ENCODE measurements at places on chromosomes 16 and 17.
A peak's percentile ranks its signal among the peaks of the same experiment; 100 is the strongest.

- DNase-seq, result peak; percentile 96
Observed at GRCh38 chr16:27268376-27269299, at the start of gene NSMCE1. TSS of gene NSMCE1 (minus strand) at chr16:27268772. CDS start at chr16:27257570, 11,202 bp downstream.

DNA sequence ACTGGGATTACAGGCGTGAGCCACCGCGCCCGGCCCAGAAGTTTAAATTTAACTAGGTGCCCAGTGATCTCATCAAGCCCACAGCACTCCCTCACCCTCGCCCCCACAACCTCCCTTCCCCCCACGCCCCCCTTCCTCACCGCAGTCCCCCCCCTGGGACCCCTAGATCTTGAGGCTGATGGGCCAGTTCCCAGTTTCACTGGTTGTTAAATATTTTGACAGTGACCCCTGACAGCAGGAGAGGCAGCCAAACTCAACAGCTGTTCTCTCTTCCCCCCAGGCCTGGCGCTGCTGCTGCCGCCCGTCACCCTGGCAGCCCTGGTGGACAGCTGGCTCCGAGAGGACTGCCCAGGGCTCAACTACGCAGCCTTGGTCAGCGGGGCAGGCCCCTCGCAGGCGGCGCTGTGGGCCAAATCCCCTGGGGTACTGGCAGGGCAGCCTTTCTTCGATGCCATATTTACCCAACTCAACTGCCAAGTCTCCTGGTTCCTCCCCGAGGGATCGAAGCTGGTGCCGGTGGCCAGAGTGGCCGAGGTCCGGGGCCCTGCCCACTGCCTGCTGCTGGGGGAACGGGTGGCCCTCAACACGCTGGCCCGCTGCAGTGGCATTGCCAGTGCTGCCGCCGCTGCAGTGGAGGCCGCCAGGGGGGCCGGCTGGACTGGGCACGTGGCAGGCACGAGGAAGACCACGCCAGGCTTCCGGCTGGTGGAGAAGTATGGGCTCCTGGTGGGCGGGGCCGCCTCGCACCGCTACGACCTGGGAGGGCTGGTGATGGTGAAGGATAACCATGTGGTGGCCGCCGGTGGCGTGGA is 15.6 kb downstream of the QPRT start:
- peak; percentile 53 for DNase-seq

DNA sequence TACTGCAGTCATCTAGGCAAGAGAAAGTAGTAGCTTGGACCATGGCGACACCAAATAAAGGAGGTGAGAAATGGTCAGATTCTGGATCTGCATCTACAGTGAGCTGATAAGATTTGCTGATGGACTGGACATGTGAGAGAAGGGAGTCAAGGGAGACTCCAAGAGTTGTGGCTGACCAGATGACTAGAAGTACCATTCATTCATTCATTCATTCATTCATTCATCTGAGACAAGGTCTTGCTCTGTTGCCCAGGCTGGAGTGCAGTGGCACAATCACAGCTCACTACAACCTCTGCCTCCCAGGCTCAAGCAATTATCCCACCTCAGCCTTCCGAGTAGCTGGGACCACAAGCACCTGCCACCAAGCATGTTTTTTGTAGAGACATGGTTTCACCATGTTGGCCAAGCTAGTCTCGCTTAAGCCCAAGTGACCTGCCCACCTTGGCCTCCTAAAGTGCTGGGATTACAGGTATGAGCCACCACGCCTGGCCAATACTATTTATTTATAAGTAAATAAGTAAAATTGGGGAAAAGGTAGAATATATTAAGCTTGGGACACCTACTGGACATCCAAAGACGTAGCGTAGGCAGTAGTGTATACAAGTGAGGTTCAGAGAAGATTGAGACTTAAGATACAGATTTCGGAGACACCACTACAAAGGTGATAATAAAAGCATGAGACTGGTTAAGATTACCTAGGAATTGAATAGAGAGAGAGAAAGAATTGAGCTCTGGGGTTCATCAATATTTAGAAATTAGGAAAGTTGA is 15.7 kb upstream of the RNF43 start:
- no peak for DNase-seq

DNA sequence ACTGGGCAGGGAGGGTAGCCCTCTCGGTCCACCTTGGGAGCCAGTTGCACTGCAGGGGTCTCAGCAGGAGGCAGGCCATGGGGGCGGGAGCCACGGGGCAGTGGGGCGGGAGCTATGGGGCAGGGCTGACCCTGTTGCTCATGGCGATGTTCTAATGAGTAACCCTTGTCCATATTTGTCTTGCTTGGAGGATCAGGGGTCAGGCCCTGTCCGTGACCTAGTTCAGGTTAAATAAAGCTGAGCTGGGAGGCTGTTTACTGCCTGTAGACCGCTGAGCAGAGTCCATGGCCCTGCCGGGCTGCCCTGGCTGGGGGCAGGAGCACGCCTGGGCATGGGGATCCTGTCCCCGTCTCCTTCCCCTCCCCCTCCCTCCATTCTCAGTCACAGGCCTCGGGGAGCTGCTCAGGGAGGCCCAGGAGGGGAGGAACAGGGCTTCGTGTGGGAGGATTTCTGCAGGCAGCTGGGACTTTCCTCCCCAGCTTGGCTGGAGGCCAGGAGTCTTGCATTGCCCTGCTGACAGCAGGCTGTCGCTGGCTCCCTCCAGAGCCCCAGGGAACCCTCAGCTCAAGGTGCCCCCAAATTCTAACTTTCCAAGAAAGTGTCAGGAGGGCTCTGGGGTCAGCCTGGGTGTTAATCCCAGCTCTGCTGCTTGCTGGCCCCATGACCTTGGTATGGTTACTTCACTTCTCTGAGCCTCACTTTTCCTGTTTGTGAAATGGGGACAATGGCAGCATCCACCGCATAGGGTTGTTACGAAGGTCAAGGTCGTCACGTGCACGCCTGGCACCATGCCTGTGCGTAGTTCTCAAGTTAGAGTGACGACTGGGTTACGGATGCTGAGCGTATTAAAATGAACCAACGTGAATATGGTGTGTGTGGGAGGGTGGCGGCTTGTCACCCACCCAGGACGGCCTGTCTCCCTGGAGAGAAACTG is 6.1 kb upstream of the SERPINF2 start:
- peak; percentile 43 for DNase-seq

GRCh38 chr17:79654350-79654959 is 43.6 kb upstream of the RBFOX3 start:
- no peak for DNase-seq

- peak; percentile 33 for DNase-seq
Observed at GRCh38 chr17:79970576-79971068, 65.0 kb downstream of the TBC1D16 start.

GRCh38 chr17:9271989-9272388 is 250.7 kb downstream of the NTN1 start:
- no peak for DNase-seq

Measured in SK-N-SH (cell line).